Activated T-cell treated with anti-CD3 and anti-CD28 coated beads for 48 hours (primary cell): ENCODE measurements at places on chromosomes 12 and 14.

DNA sequence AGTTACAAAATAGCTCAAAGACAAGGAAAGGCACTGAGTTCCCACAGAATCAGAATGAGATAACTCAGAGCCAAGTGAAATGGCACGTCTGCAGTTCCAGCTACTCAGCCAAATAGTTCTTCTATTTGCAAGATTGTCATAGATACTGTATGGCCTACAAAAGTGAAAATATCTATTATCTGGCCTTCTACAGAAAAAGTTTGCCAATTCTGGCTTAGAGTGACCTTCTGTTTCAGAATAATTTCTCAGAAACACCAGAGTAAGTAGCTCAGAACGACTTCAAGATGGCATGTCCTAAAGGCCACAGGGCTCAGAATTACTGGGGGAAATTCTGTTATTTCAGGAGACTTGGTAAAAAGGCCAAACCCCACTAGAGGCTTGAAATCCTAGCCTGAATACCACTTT is 10.7 kb upstream of the RTRAF start:
- no peak for DNase-seq

GRCh38 chr12:130016194-130016593 is 112.4 kb upstream of the TMEM132D start:
- no peak for DNase-seq

- DNase-seq = no peak
These were observed 82.1 kb downstream of the WSCD2 start for GRCh38 chr12:108211157-108211556.

- DNase-seq = no peak
These were observed 40.8 kb downstream of the PRPF40B start for GRCh38 chr12:49664167-49664566.

DNA sequence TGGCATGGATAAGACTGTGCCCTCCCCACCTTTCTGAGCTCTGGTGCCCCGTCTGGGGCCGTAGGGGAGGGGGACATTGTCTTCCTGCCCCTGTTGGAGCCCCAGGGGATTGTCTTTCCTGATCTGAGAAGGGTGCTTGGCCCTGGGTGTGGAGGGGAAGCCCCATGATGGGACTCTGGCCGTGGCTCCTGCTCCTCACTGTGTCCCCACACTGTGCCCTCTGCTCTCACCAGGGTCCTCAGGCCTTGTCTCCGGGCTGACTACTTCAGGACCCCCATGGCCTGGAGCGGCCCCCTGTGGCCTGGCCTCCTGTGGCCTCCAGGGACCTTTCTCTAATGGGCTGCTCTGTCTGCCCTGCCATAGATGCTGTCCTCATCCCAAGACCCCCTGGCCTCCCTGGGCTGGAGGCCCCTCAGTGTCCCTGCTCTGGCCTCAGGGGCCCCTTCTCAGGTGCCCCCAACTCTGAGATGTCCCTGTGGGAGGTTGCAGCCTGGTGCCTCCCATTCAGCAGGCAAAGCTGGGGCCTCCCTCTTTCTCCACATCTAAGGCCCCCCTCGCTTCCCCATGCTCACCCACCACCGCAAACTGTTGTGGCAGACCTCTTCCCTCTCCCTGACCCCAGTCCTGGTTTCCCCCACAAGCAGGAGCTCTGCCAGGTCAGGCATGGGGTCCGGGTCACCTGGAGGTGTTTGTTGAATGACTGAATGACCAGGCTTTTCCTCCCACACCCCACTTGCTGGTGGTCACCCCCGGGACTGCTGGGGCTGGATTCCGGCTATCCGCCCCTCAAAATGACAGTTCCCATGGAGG is 4.0 kb downstream of the KIF26A start:
- no peak for DNase-seq

DNA sequence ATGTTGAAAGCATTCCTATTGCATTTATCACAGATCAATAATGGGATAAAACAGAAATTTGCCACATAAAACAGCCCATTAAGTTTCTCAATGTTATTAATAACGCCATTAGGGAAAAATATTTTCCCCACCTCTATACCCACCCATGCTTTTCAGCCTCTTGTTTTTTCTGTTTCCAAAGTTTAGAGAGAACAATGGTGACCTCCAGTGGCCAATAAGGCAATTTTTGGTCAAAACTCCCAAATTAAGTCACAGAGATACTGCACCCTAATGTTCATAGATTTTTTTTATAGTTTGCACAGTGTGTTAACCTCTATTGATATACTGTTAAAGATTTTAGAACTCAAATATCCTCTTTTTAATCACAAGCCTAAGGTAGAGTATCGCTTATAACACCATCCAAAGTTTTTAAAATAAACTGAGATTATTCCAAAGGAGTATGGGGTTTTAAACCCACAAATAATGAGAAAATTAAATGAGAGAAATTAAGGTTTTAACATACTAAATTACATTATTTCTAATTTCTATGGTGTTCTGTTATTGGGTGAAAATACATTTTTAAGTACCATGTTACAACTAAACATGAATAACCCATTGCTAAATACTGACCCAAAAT is 184.7 kb upstream of the DCN start:
- DNase-seq = no peak

DNA sequence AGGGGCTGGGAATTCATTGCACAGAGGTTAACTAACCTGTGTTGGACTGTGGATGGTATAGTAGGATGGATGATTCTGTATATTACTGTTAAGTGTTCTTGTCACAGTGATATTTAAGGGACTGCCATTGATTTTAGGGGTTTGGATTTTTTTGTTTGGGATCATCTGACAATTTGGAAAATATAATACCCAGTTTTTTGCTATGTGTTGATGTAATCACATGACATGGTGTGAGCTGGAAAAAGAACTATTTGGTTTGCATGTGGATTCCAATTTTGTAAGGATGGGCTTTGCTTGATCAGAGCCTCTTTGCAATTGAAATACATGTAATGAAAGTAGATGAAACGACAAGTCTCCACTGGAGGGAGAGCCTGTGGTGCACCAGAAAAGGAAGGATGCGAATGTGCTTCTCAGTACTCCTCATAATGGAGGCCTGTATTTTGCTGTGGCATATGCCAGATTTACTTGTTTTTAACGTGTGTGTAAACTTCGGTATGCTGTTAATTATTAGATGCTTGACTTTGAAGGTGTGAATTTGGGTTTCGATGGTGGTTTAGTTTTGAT is 2.7 kb downstream of the DYRK2 start:
- DNase-seq = no peak
